ENCODE measurements at places on chromosomes 5 and 9. TPM values are rescaled to one million over a fixed set of nuclear protein-coding genes. Genes with fewer than 3 reads are reported as not detected.

DNA sequence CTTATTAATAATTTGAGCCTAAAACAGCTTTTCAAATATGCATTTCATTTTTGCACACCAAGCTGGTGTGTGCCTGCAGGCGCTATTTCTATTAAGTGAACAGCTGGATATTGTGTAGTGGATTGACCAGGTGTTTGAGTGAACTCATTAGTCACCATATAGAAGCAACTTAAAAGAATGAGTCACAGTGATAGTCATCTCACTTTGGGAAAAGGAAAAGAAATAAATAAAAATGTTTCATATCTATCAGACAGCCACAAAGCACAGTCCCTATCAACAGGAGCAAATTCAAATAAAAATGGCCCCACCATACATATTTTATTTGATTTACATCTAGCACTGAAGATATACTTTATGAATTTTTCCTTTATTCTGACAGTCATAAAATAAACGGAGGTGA is 456.5 kb upstream of the CDH9 start:
- H3K4me1 ChIP-seq, result no peaks in the 10 kb centered on the region
- no peak for DNase-seq
- H3K27me3 ChIP-seq, result no peaks in the 10 kb centered on the region

GRCh38 chr9:3282365-3282764 is 243.4 kb downstream of the RFX3 start:
- no peaks in the 10 kb centered on the region for H3K36me3 ChIP-seq
- peaks cover 3% of the 10 kb centered on the region for H3K4me1 ChIP-seq
- H3K27me3 ChIP-seq, result peaks cover 5% of the 10 kb centered on the region
- no peak for DNase-seq
- H3K27ac ChIP-seq, result no peak overlapping the region
- no peak overlapping the region for H3K4me3 ChIP-seq

Gene TICAM2
- 1.9 TPM for total RNA-seq

Gene SLC6A3
- total RNA-seq, result 0.10 TPM

Gene GAS1
- 11.2 TPM for total RNA-seq
